ENCODE measurements at places on chromosomes 7 and 10. TPM values are rescaled to one million over a fixed set of nuclear protein-coding genes. Genes with fewer than 3 reads are reported as not detected.

EMX2 gene
- not detected for total RNA-seq

HDAC9 gene
- 0.33 TPM for total RNA-seq

COL13A1 gene
- total RNA-seq, result not detected

PNLIPRP2 gene
- total RNA-seq, result not detected

GRCh38 chr7:143439866-143440265, 3.4 kb upstream of the TAS2R60 start:
- no peak overlapping the region for H3K27ac ChIP-seq
- H3K4me1 ChIP-seq, result peaks cover 14% of the 10 kb centered on the region
- no peak overlapping the region for H3K4me3 ChIP-seq

GRCh38 chr10:88271761-88272543, 311.2 kb downstream of the RNLS start:
- no peak for DNase-seq
- H3K27me3 ChIP-seq, result peaks cover 15% of the 10 kb centered on the region
- peaks cover 8% of the 10 kb centered on the region for H3K36me3 ChIP-seq
- peak overlapping the region; percentile 55 for H3K4me3 ChIP-seq
- peak overlapping the region; percentile 86 for H3K27ac ChIP-seq

- H3K4me3 ChIP-seq, result no peak overlapping the region
- no peaks in the 10 kb centered on the region for H3K4me1 ChIP-seq
- H3K27ac ChIP-seq, result no peak overlapping the region
- no peaks in the 10 kb centered on the region for H3K36me3 ChIP-seq
- H3K27me3 ChIP-seq, result no peaks in the 10 kb centered on the region
Observed at GRCh38 chr7:47325337-47325736, 256.6 kb downstream of the TNS3 start.

DNA sequence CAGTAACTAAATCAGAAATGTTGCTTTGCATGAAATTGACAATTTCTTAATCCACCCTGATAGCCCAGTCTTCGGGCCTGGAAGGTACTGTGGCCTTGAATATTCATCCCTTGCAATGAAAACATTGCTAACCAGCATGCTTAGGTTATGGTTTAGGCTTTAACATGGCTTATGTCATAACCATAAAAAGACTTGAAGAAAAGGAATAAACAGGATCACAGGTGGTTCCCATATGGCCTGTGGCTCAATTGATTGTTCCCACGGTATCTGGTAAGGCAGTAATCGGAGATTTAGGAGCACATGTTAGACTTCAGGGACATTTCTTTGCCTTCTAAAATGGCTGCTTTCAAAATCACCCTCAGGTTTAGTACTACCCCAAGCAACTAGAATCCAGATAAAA, 139.5 kb downstream of the ST7 start:
- no peak overlapping the region for H3K27ac ChIP-seq
- no peaks in the 10 kb centered on the region for H3K27me3 ChIP-seq
- no peak for DNase-seq
- peaks cover 15% of the 10 kb centered on the region for H3K4me1 ChIP-seq

DNA sequence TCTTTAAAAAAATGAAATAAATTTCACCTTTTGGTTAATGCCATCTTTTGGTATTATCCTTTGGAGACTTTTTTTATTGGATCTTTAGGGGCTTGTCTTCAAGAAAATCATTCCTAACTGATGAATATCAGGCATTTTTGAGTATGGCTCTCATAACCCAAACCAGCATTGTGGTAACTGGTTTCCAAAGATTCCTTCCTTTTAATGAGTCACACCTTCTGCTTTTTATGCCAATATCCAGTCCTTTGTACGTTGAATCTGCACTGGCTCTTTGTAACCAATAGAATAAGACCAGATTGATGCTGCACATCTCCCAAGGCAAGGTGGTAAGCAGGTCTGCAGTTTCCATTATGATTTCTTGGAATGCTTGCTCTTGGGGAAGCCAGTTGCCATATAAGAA, 89.1 kb downstream of the GPR158 start:
- H3K27ac ChIP-seq, result no peak overlapping the region
- H3K4me1 ChIP-seq, result no peaks in the 10 kb centered on the region
- H3K27me3 ChIP-seq, result no peaks in the 10 kb centered on the region
- no peak overlapping the region for H3K4me3 ChIP-seq
- DNase-seq, result no peak

- no peak for DNase-seq
- no peaks in the 10 kb centered on the region for H3K4me1 ChIP-seq
- H3K27me3 ChIP-seq, result no peaks in the 10 kb centered on the region
- no peaks in the 10 kb centered on the region for H3K36me3 ChIP-seq
Observed at GRCh38 chr7:122858320-122858719, 27.9 kb downstream of the CADPS2 start.

DNA sequence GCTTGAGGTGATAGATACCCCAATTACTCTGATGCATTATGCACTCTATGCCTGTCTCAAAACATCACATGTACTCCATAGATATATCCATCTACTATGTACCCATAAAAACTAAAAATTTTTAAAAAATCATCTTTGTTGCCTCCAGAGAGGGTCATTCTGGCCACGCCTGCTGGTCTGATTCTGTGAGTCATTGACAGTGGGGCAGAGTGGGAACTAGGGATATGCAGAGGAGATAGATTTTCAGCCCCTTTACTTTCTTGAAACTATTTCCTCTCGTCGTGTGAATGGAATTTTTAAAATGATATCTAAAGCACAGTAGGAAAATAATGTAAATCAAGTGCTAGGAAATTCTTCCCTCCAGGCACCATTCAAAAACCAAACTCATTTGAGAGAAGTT, 715.0 kb upstream of the NRP1 start:
- no peaks in the 10 kb centered on the region for H3K4me1 ChIP-seq
- no peak overlapping the region for H3K4me3 ChIP-seq
- H3K27me3 ChIP-seq, result no peaks in the 10 kb centered on the region
- no peak overlapping the region for H3K27ac ChIP-seq

DNA sequence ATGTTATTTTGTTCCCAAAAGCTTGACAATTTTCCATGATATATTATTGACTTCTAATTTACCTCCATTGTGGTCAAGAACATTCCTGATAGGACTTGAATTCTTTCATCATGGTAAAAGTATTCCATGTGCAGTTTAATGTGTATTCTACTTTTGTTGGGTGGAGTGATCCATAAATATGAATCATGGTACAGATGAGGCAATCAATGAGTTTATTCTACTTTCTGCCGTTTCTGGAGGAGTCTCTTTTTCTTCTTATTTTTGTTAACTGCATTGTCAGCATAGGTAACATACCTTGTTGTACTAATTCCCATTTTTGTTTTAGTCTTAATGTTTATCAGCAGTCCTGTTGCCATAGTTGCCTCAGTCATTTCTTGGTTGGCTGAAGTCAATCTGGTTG, 69.6 kb downstream of the SHOC2 start:
- no peak for DNase-seq
- peaks cover 40% of the 10 kb centered on the region for H3K36me3 ChIP-seq
- no peaks in the 10 kb centered on the region for H3K27me3 ChIP-seq
- no peak overlapping the region for H3K27ac ChIP-seq

DNA sequence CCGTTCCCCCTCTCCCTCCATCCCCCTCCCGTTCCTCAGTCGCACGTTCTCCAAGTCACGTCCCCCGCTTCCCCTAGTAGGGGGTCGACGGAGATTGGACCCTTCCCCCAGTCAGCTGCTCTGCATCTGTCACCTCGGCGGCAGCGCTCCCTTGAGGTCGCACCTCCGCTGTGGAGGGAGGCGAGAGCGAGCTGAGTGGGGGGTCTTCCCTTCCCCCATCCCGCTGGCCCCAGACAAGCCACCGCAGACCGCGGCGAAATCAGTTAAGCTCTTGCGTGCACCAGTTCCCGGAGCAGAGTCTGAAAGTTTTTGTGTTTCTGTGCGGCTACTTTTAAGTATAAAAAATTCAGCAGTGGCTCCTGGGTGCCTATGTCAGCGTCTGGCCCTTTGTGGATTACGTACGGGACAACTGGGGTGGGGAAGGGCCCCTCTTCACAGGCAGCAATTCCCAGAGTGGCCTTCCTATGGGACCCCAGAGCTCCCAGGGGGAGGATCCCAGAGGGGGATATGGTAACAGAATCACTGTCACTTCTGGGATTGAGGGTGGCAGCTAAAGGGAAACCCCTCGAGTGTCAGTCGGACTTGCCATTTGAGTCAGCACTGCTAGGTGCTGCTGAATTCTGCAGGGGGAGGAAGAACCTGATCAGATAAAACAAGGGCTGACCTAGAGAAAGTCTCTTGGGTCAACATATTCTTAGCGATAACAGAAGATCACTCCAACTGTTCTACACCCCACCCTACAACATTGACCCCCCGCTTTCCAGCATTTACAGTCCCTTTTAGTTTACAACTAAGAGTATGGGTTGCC, 12.5 kb upstream of the DDIT4 start:
- no peaks in the 10 kb centered on the region for H3K36me3 ChIP-seq
- peak overlapping the region; percentile 73 for H3K4me3 ChIP-seq
- no peaks in the 10 kb centered on the region for H3K27me3 ChIP-seq
- DNase-seq, result peak; percentile 64
- peaks cover 62% of the 10 kb centered on the region for H3K4me1 ChIP-seq
- H3K27ac ChIP-seq, result peak overlapping the region; percentile 91

GRCh38 chr10:62839590-62839989, 23.4 kb upstream of the EGR2 start:
- H3K27me3 ChIP-seq, result peaks cover 26% of the 10 kb centered on the region
- H3K27ac ChIP-seq, result no peak overlapping the region
- peaks cover 5% of the 10 kb centered on the region for H3K4me1 ChIP-seq
- H3K36me3 ChIP-seq, result no peaks in the 10 kb centered on the region
- DNase-seq, result no peak

DNA sequence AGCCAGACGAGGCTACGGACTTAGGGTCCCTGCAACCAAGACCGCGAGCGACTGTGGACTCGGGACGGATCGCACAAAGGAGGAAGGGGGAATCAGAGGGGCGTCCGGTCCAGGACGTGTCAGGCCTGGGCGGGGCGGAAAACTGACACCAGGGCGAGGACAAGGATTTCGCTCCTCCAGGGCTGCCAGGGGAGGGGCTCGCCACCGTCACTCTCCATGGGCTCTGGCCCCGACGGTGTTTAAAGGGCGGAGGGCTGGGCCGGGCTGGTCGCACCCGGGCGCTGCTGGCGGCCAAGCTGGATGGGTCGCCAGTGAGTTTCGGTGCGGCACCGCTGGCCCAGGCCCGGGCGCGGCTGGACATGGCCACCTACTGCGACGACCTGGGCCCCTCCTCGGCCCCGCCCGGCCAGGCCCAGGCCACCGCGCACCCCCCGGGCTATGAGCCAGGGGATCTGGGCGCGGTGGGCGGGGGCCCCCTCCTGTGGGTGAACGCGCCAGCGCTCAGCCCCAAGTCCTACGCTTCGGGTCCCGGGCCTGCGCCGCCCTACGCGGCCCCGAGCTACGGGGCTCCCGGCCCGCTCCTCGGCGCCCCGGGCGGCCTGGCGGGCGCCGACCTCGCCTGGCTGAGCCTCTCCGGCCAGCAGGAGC, at the start of gene FOXI2:
Gene FOXI2 (plus strand): TSS at position 271 of the 648 bp plus-strand sequence. CDS start 89 bp downstream, at position 360.
- H3K36me3 ChIP-seq, result no peaks in the 10 kb centered on the region
- H3K4me1 ChIP-seq, result no peaks in the 10 kb centered on the region
- DNase-seq, result no peak
- H3K4me3 ChIP-seq, result no peak within 1 kb of the TSS
- peaks cover 38% of the 10 kb centered on the region for H3K27me3 ChIP-seq

DNA sequence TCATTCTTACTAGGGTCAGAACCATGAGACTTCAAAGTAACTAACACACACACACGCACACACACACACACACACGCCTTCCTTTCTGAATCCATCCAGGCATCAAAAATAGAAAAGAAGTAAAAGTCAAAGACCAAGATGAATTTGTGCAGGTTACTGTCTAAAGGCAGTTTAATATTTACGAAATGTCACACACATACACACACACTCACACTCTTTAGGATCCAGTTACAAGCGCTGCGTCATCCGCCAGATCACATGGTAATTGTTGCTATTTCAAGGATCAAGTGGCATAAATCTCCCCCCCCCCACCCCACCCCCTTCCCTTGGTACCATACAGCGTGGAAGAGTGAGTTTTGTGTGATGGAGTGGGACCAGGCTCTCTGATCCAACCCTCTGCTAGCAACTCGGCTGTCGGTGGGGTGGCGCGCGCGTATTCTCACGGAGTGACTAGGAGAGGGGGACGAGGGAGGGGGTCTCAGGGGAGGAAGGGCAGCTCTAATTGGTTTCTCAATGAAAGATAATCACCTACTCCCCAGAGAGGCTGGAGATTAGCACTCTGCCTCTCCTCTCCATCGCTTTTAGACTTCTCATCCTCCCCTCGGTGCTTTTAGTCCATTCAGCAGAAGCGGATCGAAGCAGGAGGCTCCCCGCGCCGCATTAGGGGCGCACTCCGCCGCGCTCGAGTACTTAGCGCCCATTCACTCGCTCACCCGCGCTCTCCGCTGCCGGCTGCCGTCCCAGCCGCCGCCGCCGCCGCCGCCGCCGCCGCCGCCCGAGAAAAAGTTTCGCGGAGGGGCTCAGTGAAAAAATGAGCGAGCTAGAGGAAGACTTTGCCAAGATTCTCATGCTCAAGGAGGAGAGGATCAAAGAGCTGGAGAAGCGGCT, 83.5 kb upstream of the PRKG1 start:
- H3K4me3 ChIP-seq, result no peak overlapping the region
- H3K27me3 ChIP-seq, result peaks cover 56% of the 10 kb centered on the region
- no peaks in the 10 kb centered on the region for H3K36me3 ChIP-seq
- peaks cover 2% of the 10 kb centered on the region for H3K4me1 ChIP-seq

- H3K27ac ChIP-seq, result no peak overlapping the region
- H3K4me3 ChIP-seq, result no peak overlapping the region
- no peaks in the 10 kb centered on the region for H3K4me1 ChIP-seq
- no peaks in the 10 kb centered on the region for H3K36me3 ChIP-seq
- H3K27me3 ChIP-seq, result no peaks in the 10 kb centered on the region
Observed at GRCh38 chr7:151642746-151643145, 123.1 kb upstream of the RHEB start.

DNA sequence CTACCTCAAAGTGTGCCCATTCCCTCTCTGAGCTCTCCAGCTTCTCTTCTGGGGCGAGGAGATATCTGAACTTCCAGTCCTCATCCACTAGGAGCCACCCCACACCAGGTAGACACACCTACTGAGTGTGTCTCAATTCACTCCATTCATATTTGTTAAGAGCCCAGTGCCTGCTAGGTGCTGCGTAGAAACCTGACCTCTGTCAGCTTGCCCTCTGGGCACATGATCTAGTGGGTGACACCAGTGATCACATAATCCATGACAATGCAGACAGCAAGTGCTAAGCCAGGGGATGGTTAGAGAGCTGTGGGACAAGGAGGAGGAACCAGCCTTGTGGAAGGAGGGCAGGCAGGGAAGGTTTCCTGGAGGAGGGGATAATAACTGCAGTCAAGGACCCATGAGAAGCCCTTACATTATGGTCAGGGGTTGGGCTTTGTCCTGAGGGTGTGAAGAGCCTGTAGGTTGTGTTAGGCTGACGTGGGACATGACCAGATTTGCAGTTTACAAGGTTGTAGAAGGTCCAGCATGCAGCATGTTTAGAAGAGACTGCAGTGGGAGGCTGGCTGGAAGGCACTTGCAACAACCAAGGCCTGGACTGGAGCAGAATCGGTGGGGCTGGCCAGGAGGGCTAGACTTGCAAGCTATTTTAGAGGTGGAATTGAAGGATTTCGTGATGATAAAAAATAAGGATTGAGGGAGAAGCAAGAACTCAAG, 81.8 kb downstream of the COL13A1 start:
- no peaks in the 10 kb centered on the region for H3K4me1 ChIP-seq
- no peak for DNase-seq
- H3K27ac ChIP-seq, result no peak overlapping the region

Measured in activated CD4-positive, alpha-beta T cell treated with anti-CD3 and anti-CD28 coated beads, Interleukin-2, amount 10 ng/mL, durations not matched to agents 7 days and 5 days (primary cell).